Esophagus muscularis mucosa (tissue), 4 donors: ENCODE measurements at places on chromosomes 2 and 18. TPM values are rescaled to one million over a fixed set of nuclear protein-coding genes. Genes with fewer than 3 reads are reported as not detected.

GRCh38 chr18:31120594-31120993 is 18.4 kb upstream of the DSC2 start:
- no peaks in the 10 kb centered on the region for H3K36me3 ChIP-seq
- DNase-seq = no peak
- H3K27me3 ChIP-seq = no peaks in the 10 kb centered on the region
- no peak overlapping the region for H3K27ac ChIP-seq
- H3K4me3 ChIP-seq = no peak overlapping the region

GRCh38 chr18:2191180-2191790 is 380.0 kb downstream of the METTL4 start:
- no peaks in the 10 kb centered on the region for H3K27me3 ChIP-seq
- H3K4me3 ChIP-seq = no peak overlapping the region
- H3K27ac ChIP-seq = no peak overlapping the region
- H3K4me1 ChIP-seq = no peaks in the 10 kb centered on the region

DNA sequence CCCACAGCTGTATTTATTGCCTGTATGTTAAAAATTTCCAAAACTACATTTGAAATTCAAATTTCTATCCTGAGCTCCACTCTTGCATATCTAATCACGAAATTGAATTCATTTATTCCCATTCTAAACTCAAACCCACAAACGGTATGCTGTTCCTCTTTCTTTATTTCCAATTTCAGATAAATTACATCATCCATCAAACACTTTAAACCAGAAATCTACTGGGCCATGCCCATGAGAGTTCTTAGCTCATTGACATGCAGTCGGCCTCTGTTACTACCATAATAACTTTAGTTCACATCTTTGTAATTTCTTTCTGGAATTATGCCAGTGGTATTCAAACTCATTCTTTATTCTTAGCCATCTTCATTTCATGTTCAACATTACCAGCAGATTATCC is 100.3 kb downstream of the COL3A1 start:
- no peaks in the 10 kb centered on the region for H3K36me3 ChIP-seq
- H3K27me3 ChIP-seq = no peaks in the 10 kb centered on the region
- H3K27ac ChIP-seq = no peak overlapping the region
- DNase-seq = no peak

DNA sequence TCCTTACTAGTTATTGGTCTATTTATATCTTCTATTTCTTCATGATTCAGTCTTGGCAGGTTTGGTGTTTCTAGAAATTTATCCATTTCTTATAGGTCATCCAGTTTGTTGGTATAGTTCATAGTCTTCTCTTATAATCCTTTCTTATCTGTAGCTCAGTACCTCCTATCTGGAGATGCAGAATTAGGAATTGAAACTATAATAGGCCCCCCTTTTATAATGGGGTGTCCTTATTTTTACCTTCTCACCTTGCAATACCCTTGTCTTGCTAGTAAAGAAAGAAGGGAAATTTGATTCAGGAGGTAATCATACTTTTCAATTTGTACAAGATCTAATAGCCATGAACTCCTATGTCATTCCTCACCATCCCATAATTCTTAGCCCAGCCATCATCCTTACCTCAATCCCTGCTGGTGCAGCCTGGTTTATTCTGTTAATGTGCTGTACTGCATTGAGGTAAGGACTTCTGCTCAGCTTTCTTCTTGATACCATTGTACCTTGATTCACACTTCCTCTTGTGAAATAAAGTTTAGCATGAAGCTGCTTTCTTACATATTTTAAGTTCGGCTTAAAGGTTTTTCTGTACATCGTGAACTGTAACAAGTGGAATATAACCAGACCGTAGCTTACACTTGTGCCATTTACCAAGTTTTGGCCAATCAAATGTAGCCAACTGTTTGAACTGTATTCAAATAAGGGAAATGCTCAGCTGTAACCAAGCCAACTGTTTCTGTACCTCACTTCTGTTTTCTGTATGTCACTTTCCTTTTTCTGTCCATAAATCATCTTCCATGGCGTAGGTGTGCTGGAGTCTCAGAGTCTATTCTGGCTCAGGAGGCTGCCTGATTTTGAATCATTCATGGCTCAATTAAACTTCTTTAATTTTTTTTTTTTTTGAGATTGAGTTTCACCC is 40.1 kb upstream of the PTH2R start:
- no peak overlapping the region for H3K27ac ChIP-seq
- H3K36me3 ChIP-seq = no peaks in the 10 kb centered on the region
- no peaks in the 10 kb centered on the region for H3K4me1 ChIP-seq

GRCh38 chr2:25250331-25251070 is 82.1 kb upstream of the POMC start:
- peaks cover 41% of the 10 kb centered on the region for H3K36me3 ChIP-seq
- no peak overlapping the region for H3K4me3 ChIP-seq
- DNase-seq = no peak
- no peak overlapping the region for H3K27ac ChIP-seq

GRCh38 chr2:233303252-233303651 is 4.4 kb upstream of the SAG start:
- H3K4me1 ChIP-seq = no peaks in the 10 kb centered on the region
- no peak overlapping the region for H3K27ac ChIP-seq
- no peaks in the 10 kb centered on the region for H3K27me3 ChIP-seq
- H3K36me3 ChIP-seq = no peaks in the 10 kb centered on the region
- DNase-seq = no peak

GRCh38 chr18:35949903-35950627 is 22.4 kb upstream of the RMP24 start:
- H3K27ac ChIP-seq = peak overlapping the region; percentile 76
- peaks cover 14% of the 10 kb centered on the region for H3K4me1 ChIP-seq
- H3K36me3 ChIP-seq = no peaks in the 10 kb centered on the region
- DNase-seq = no peak

DNA sequence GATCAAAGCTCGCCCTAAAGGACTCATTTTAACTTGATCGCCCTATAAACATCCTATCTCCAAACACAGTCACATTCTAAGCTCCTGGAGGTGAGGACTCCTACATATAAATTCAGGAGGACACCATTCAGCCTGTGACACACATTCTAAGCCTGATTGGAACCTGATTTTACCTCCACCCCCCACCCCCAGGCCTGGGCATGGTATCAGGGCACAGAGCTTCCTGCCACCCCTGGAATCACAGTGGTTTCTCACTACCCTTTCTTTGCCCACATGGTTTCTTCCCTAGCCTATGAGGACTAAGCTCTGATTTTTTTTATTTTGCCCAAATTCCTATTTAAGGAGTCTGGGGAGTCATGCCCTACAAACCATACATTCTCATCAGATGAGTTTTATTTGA is 428.1 kb upstream of the ID2 start:
- DNase-seq = no peak
- H3K27me3 ChIP-seq = no peaks in the 10 kb centered on the region
- H3K36me3 ChIP-seq = no peaks in the 10 kb centered on the region
- no peak overlapping the region for H3K27ac ChIP-seq

GRCh38 chr2:156695595-156695994 is 259.4 kb downstream of the GPD2 start:
- H3K4me3 ChIP-seq = no peak overlapping the region
- H3K36me3 ChIP-seq = no peaks in the 10 kb centered on the region
- DNase-seq = no peak
- no peak overlapping the region for H3K27ac ChIP-seq

- no peaks in the 10 kb centered on the region for H3K36me3 ChIP-seq
- no peak for DNase-seq
- no peaks in the 10 kb centered on the region for H3K27me3 ChIP-seq
- H3K4me3 ChIP-seq = no peak overlapping the region
These were observed 93.4 kb downstream of the AGAP1 start for GRCh38 chr2:235587202-235587601.

GRCh38 chr2:36058076-36058475 is 297.5 kb upstream of the CRIM1 start:
- DNase-seq = no peak
- H3K36me3 ChIP-seq = no peaks in the 10 kb centered on the region
- H3K27ac ChIP-seq = no peak overlapping the region
- H3K4me3 ChIP-seq = no peak overlapping the region

DNA sequence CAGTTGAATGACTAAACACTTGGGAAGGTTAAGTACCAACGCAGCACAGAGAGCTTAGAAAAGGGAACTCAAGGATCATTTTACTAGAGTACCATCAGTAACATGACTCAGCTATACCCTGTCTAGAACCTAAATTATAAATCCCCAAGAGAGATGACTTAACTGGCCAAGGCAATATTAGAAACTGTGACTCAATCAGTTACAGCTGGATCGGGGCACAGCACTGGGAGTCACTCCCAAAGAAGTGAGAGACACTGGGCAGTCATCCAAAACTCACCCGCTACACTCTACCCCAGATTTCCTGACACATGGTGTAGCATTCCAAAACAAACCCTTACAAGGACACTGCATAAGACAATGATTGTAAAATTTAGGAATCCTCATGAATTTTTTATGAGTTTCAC is 17.7 kb downstream of the IWS1 start:
- H3K4me3 ChIP-seq = no peak overlapping the region
- peaks cover 73% of the 10 kb centered on the region for H3K4me1 ChIP-seq
- DNase-seq = no peak
- peaks cover 14% of the 10 kb centered on the region for H3K36me3 ChIP-seq

- no peaks in the 10 kb centered on the region for H3K36me3 ChIP-seq
- H3K4me3 ChIP-seq = no peak overlapping the region
- DNase-seq = no peak
- H3K4me1 ChIP-seq = no peaks in the 10 kb centered on the region
These were observed 573.8 kb downstream of the TSN start for GRCh38 chr2:122329278-122329677.

DNA sequence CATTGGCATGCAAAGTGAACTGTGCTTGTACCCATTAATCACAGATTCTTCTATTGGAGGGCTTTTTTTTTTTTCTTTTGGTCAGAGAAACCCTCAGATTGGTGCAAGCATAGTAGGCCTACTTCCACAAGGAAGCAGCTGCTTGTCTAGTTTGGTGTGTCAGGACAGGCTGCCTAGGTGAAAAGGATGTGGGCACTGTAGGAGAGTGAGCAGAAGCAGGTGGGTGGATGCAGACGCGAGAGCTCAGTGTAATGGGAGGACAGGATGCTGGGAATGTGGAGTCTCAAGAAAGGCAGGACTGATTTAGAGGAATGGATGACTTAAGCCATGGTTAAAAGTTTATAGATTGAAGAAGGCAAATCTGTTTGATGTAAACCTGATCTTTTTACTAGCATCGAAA is 3.1 kb downstream of the ELP2 start:
- H3K27ac ChIP-seq = no peak overlapping the region
- H3K27me3 ChIP-seq = no peaks in the 10 kb centered on the region
- H3K4me1 ChIP-seq = peaks cover 47% of the 10 kb centered on the region
- H3K4me3 ChIP-seq = no peak overlapping the region
- DNase-seq = no peak
- peaks cover 24% of the 10 kb centered on the region for H3K36me3 ChIP-seq

GRCh38 chr2:75077909-75078308 is 119.5 kb downstream of the POLE4 start:
- no peaks in the 10 kb centered on the region for H3K36me3 ChIP-seq
- H3K27ac ChIP-seq = no peak overlapping the region
- H3K4me1 ChIP-seq = no peaks in the 10 kb centered on the region

- no peaks in the 10 kb centered on the region for H3K4me1 ChIP-seq
- H3K4me3 ChIP-seq = no peak overlapping the region
- no peak overlapping the region for H3K27ac ChIP-seq
These were observed 1247.9 kb downstream of the LRP1B start for GRCh38 chr2:140882671-140883620.

- no peaks in the 10 kb centered on the region for H3K27me3 ChIP-seq
- H3K27ac ChIP-seq = no peak overlapping the region
- no peak overlapping the region for H3K4me3 ChIP-seq
- DNase-seq = no peak
- H3K4me1 ChIP-seq = peaks cover 5% of the 10 kb centered on the region
- H3K36me3 ChIP-seq = no peaks in the 10 kb centered on the region
These were observed 42.3 kb upstream of the LPIN2 start for GRCh38 chr18:3055186-3055728.

GRCh38 chr2:234426616-234427015 is 70.3 kb downstream of the ARL4C start:
- no peak for DNase-seq
- H3K4me3 ChIP-seq = no peak overlapping the region
- no peaks in the 10 kb centered on the region for H3K36me3 ChIP-seq
- no peaks in the 10 kb centered on the region for H3K27me3 ChIP-seq
- no peaks in the 10 kb centered on the region for H3K4me1 ChIP-seq

DNA sequence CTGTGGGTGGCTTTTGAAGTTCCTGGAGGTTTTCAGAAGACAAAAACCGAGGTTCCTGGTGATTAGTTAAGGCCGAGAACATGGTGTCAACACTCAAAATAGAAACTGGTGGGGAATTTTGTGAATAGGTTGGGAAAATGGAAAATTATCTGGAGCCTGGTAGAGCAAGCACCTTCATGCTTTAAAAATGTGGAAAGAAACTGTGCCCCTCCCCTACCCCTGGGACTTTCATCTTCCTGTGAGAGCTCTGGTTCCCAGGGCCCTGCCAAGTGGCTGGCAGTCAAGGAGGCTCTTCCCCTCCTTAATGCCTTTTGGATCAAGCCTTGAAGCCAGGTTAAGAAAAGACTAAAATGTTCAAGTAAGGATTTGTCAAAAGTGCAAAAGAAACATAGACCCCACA is 1.9 kb upstream of the CRACDL start:
- H3K4me3 ChIP-seq = no peak overlapping the region
- no peak overlapping the region for H3K27ac ChIP-seq
- H3K27me3 ChIP-seq = peaks cover 52% of the 10 kb centered on the region

DNA sequence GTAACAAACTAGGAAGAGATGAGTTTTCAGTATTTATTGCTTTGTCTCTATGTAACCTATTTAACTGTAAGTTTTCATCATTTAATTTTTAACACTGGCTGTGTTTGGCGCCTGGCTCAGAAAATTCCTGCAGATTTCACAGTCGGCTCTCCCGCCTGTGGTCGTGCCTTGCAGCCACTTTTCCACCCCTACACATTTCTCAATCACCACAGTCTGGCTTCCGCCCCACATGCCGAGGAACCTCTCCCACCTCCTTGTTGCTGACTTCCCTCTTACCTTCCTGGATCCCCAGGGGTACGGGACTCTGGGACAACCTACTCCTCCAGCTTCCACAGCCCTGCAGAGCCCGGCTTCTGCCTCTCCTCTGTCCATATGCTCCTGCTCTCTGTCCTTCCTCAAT is 41.6 kb upstream of the MGAT4A start:
- H3K27ac ChIP-seq = no peak overlapping the region
- no peaks in the 10 kb centered on the region for H3K36me3 ChIP-seq
- H3K4me3 ChIP-seq = no peak overlapping the region
- peak; percentile 86 for DNase-seq
- peaks cover 8% of the 10 kb centered on the region for H3K4me1 ChIP-seq
- no peaks in the 10 kb centered on the region for H3K27me3 ChIP-seq

- peak overlapping the region; percentile 83 for H3K27ac ChIP-seq
- DNase-seq = no peak
- no peaks in the 10 kb centered on the region for H3K27me3 ChIP-seq
- H3K4me1 ChIP-seq = no peaks in the 10 kb centered on the region
- no peak overlapping the region for H3K4me3 ChIP-seq
These were observed 51.6 kb downstream of the APOB start for GRCh38 chr2:20992201-20992711.

The RASGRP3 gene
- 3.7 TPM for total RNA-seq

The ACOXL gene
- not detected for total RNA-seq

The EML6 gene
- total RNA-seq = 4.6 TPM

The SP5 gene
- not detected for total RNA-seq

The CHRNA1 gene
- total RNA-seq = not detected

The GKN2 gene
- total RNA-seq = not detected

The SERPINB3 gene
- total RNA-seq = not detected

The CCDC68 gene
- 2.5 TPM for total RNA-seq
